Uterus (tissue), 4 donors: ENCODE measurements at places on chromosomes 7 and 10.

DNA sequence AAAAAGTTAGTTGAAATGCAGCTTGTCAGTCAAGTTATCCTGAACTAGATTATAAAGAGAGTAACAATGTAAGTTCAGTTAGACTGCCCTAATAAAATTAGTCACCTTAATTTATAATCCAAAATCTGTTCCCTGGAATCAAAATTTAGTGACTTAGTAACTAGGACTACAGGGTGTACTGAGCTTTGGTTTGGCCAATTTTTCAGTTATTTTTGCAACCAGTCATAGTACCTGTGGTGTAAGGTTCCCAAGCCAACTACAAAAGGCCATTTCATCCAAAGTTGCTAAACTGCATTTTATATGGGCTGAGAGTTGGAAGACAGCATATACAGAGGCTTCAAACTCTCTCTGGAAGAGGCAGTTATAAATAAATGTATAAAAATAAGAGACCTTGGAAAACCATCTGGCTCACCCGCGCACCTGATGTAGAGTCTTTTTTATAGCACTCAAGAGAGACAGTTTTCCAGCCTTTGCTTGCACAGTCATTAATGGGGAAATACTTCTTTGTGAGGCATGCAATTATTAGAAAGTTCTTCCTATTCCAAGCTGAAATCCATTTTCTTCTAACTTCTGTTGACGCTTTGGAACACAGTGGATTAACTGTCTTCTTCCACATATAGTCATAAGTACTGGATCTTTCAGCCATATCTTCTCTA lies 59.2 kb downstream of the PUS7 start:
- DNase-seq: no peak

GRCh38 chr7:42035210-42035609 lies 201.8 kb downstream of the GLI3 start:
- DNase-seq: no peak

- no peak for DNase-seq
Observed at GRCh38 chr10:114315566-114316420, 76.7 kb downstream of the VWA2 start.

DNA sequence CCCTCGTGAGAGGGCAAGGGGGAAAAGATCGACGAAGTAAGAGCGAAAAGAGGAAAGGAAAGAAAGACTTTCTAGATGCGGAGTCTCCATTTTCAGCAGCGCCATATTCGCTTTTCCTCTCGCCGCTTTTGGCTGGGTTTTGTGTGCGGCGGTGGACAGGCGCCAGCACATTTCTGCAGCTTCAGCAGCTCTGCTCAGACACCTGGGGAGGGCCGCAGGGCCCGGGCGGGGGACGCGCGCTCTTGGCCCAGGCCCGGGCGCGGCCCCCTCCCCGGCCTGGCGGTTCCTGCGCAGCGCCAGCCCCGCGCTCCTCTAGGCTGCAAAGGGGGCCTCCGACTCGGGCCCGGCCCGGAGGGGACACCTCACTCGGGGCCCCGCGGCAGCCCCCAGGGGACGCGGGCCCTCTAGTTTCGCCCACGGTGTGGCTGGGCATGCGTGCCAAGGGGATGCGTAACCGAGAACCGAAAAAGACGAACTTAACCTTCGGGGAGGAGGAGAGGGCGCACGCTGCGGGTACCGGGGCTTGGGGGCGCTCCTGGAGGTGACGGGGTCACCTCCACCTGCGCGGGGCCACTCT lies 34.5 kb upstream of the EBLN1 start:
- peak; percentile 77 for DNase-seq

GRCh38 chr7:49791088-49791741 lies 17.8 kb downstream of the VWC2 start:
- no peak for DNase-seq
